Esophagus muscularis mucosa (tissue), 4 donors: ENCODE measurements at places on chromosomes 3 and 15. TPM values are rescaled to one million over a fixed set of nuclear protein-coding genes. Genes with fewer than 3 reads are reported as not detected.

The CLDN11 gene
- total RNA-seq = 3.3 TPM

The THBS1 gene
- total RNA-seq = 277 TPM

The HRH1 gene
- 6.2 TPM for total RNA-seq

The SHC4 gene
- total RNA-seq = 2.1 TPM

The CHRD gene
- 16.1 TPM for total RNA-seq
